ENCODE measurements at places on chromosomes 7 and 10.

- no peak for DNase-seq
Measured at GRCh38 chr7:145064114-145064513, 228.3 kb upstream of the TPK1 start.

- DNase-seq, result no peak
Measured at GRCh38 chr10:43261578-43262396, 5.1 kb downstream of the RASGEF1A start.

DNA sequence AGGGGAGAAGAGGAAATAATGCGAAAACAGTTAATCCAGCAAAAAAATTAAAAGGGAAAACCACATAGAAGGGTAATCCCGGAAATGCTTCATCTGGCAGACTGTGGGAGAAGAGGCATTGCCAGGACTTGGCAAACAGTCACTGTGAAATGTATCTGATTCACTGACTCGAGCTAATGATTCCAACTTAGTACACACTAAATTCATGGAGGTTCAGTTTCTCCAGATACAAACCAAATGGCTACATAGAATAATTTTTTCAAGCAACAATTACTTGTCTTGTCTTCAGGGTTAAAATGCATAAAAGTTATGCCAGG, 36.4 kb downstream of the GDI2 start:
- no peak for DNase-seq

DNA sequence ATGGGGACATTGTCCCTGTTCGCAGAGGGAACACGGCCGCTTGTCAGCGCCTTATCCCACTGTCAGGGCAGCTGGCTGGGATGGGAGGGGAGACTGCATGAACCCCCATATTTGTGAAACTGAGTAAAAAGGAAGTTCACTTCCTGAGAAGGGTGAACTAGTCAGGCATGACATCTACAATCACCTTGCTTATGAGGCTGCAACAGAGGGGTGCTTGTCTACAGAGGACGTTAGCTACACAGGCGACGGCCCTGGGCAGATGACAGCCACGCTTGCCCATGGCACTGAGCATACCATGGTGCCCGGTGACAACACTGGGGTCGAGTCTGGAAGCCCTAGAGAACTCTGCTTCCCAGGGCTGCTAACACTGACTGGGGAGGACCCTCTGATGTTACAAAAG, 46.0 kb upstream of the KDM7A start:
- no peak for DNase-seq

DNA sequence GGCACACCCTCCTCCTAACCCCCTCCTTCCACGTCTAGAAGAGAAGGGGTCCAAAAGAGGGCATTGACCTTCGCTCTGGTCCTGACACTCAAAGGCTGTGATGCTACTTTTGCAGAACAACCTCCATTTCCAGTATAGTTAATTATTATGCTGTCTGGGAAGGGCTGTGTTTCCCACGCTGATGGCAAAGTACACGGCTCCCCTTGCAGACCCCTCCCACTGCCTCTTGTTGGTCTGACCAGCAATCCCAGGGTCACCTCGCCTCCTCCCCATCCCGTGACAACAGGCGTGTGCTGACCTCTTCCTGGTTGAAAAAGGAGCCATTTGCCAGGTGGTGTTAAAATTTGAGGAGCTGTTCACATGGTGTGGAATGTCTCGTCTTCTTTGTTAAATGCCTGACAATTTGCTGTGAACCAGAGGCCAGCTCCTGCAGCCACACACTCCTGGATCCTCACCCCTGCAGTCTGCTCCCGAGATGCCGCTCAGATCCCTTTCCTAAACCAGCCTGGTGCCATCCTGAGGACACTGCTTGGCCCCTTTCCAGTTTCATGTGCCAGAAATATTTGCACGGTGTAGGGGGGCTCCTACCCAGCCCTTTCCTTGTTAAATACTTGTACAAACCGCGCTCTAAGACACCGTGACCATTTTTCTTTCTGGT, 321.7 kb downstream of the WDR37 start:
- DNase-seq, result no peak

Data from dorsolateral prefrontal cortex (tissue), 122 donors.